ENCODE measurements at places on chromosomes 2 and 18.

DNA sequence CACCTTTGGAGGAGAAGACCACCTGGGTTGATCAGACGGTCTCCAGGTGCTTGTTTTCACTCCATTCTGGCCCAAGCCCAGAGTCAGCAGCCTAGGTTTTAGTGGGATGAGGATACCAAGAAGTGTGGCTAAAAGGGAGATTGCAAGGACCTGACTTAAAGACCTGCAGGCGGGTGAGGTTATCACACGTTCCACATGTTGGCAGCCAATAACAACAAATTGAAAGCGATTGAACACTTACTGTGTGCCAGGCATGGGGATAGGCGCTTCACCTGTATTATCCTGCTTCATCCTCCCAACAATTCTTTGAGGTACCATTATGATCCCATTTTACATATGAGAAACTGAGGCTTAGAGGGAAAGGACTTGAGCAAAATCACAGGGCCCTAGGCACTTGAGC lies 5.0 kb downstream of the ARL4C start:
- DNase-seq: no peak

GRCh38 chr2:239122421-239123110 lies 274.7 kb downstream of the TWIST2 start:
- no peak for DNase-seq

- DNase-seq: peak; percentile 19
These were observed 206.7 kb downstream of the SH3RF3 start for GRCh38 chr2:109335631-109336176.

DNA sequence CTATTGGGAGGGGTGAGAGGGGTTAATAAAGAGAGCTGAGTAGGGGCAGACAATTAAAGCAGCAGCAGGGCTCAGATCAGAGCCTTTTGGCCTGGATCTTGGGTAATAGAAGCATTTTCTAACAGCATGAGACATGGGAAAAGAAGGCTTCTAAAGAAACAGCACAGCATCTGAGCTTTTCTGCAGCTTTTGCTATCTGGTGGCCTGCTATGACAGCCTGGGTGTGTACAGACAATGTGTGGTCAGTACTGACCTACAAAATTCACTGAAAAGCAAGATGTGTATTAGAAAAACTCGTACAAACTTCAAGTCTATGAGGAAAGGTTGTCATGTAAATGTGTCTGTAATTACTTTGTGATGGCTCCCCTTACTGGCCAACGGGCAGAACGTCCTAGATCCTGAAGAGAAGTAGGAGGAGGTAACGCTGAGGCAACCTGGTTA lies 95.6 kb downstream of the GALNT3 start:
- DNase-seq: no peak

GRCh38 chr18:9290156-9290555 lies 44.4 kb upstream of the TWSG1 start:
- no peak for DNase-seq

GRCh38 chr2:177882501-177882900 lies 190.1 kb downstream of the PDE11A start:
- DNase-seq: no peak

- DNase-seq: no peak
These were observed 47.4 kb downstream of the RHOB start for GRCh38 chr2:20494241-20494640.

DNA sequence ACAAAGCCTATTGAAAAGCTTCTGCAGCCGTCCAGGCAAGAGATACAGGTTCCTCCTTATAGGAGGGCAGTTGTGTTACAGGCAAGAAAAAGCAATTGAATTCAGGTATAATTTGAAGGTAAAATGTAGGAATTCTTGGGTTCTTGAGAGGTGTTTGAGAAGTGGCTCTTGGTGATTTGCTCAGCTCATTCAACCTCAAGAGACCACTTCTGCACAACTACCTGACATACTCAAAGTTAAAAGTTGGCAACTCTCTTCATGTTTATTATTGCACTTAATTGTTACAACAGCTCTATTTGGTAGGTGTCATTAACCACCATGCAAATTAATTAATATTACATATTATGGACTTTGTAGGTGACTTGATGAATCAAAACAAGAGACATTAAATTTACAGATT lies 753.2 kb downstream of the ADCYAP1 start:
- DNase-seq: no peak

DNA sequence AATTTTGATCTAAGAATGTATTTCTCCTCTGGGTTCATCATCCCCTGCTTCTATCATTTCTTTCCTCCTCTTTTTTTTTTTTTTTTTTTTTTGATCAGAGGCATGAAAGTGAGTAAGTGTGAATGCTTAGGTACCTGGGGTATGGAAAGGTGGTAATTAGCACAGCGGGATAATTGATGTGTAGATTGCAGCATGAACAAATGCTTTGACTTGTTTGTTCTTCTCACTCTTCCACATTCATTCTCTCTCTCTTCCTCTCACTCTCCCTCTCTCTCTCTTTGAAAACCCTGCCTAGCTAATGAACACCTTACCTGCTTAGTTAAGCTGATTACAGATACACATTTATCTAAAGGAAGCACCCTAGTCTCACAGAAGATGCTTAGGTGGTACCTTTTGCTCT lies 74.7 kb downstream of the ZEB2 start:
- DNase-seq: no peak

GRCh38 chr2:195410074-195410671 lies 246.9 kb upstream of the SLC39A10 start:
- DNase-seq: no peak

DNA sequence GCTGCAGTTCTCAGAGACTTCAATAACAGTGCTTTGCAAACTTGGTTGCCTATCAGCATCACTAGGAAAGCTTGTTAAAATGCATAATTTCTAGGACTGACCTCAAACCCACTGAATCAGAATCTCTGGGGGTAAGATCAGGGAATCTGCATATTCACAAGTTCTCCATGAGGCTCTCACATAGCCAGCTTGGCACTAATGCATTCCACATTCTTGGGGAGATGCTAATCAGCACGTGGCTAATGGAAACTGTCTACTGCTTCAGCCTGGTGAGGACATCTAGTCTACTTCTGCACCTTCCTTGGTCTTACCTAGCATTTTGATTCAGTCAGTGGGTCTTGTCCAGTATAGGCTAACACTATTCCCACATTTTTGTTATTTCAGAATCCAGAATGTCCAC lies 56.3 kb downstream of the RBKS start:
- no peak for DNase-seq

- no peak for DNase-seq
These were observed 55.2 kb downstream of the EMX1 start for GRCh38 chr2:72972352-72973136.

DNA sequence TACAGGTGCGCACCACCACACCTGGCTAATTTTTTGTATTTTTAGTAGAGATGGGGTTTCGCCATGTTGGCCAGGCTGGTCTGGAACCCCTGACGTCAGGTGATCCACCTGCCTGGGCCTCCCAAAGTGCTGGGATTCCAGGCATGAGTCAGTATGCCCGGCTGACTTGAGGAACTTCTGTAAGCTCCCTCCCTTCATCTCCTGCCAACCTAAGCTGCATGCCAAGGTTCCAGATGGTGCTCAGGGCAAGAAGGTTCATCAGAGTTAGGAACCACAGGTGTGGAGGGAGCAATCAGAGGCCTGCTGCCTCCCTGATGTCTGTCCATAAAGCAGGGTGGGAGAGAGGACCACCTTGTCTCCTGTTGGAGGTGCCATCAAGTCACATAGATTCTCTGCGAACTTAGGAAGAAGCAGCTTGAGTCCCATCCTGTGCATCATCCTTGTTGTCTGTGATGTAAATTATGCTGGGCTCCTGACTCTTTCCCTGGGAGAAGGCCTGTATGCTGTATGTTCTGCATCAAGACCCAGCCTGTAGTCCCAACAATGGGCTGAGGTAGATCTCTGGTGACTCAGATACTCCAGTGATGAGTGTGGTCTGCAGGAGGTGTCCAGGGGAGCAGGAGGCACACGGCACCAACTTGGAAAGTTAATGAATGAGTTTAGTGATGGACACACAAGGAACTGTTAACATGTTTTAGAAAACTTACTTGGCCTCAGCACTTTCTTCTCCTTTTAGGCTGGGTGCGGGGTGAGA lies 53.1 kb downstream of the TMEM17 start:
- no peak for DNase-seq

GRCh38 chr2:35495182-35495581 lies 860.4 kb upstream of the CRIM1 start:
- DNase-seq: no peak

GRCh38 chr2:191622374-191623320 lies 55.3 kb upstream of the NABP1 start:
- no peak for DNase-seq

- no peak for DNase-seq
These were observed 55.7 kb downstream of the NCAPH start for GRCh38 chr2:96391153-96391827.

DNA sequence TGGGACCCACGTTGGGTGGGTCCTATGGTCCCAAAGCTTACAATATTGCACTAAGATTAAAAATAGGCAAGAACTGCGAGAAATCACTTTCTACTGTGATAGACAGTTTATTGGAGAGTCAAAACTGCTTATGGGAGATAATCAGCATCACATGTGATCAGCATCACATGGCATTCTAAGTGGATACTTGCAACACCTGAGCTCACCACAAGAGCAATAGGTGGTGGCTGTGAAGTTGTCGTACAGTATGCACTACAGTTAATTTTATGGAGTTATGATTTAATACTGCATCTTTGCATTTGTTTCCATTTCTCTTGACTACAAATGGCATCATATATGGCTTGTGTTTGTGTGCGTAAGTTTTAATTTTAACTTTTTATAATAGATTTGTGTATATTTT lies 11.6 kb downstream of the PNO1 start:
- no peak for DNase-seq

DNA sequence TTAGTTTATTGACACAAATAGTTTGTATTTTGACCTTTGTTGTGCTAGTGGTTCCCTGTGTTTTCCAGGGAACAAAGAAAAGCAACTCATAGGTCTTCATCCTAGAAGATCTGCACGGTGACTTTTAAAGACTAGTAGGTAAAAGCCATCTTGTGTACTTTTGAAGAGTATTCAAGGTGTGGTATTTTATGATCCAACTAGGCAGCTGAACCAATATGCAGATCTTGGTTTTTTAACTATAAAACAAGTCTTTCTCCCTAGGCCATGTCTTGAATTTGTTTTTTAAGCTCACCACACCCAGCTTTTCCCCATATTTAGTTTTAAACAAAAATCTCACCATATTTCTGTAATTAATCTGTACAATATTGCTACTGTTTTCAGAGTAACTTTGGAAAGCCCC lies 30.0 kb upstream of the MYO1B start:
- no peak for DNase-seq

GRCh38 chr2:105645031-105645937 lies 99.4 kb upstream of the NCK2 start:
- DNase-seq: no peak

GRCh38 chr2:204860274-204860673 lies 315.0 kb downstream of the PARD3B start:
- no peak for DNase-seq

GRCh38 chr2:9232886-9233285 lies 26.3 kb downstream of the ASAP2 start:
- DNase-seq: no peak

DNA sequence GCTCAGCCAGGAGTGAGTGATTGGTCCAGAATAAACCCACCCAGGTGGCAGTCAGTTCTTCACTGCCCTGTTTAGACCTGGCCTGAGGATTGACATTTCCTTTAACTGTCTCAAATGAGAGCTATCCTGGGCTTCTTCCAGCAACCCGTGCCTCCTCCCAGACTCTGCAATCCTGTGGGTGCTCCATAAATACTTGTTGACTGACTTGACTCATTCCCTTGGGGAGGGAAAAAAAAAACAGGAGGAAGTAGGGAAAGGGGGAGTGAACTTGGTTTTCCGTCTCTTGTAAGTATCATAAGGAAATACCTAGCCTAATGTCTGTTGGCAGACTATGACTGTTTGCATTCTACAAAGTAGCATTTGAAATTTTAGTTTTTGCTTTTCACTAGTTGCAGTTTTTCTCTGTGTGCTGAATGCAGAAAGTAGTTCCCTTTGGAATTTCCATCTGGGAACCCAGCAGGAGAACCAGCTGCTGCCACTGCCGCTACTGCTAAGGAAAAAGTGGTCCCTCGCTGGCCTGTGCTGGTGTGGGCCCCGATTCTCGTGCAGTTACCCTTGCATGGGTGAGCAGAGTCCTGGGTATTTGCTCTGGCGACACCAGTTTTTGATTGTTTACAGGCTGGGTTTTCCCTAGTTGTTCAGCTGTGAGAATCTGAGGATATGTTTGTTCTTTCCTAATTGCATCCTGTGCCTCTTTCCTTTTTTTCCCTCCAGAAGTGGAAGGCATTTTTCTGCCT lies 78.8 kb downstream of the TGOLN2 start:
- DNase-seq: no peak

GRCh38 chr2:194567661-194568017 lies 1089.4 kb upstream of the SLC39A10 start:
- DNase-seq: no peak

GRCh38 chr2:157808421-157808820 lies 67.7 kb downstream of the ACVR1 start:
- DNase-seq: no peak

DNA sequence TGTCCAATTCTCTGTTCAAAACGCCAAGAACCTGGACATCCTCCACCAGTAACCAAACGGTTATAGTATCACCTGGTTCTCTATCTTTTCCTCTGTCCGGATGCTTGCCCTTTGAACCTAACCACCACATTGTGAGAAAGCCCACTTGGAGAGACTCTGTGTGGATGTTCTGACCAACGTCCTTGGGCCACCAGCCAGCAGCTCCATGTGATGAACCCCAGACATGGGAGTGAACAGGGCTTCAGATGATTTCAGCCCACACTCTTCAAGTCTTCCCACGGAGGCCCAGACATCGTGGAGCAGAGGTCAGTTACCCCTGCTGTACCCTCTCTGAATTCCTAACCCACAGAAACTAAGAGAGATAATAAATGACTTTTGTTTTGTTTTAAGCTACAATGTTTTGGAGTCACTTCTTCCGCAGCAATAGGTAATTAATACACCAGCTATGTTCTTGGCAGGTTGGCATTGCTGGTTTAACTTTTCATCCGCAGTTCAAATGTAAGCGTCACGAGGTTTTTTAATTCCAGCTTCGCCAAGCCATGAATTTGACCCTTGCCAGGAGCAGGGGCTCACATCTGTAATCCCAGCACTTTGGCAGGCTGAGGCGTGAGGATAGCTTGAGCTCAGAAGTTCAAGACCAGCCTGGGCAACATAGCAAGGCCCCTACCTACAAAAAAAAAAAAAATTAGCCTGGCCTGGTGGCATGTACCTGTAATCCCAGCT lies 36.1 kb upstream of the ZNF532 start:
- no peak for DNase-seq

- no peak for DNase-seq
These were observed 59.9 kb downstream of the ACSL3 start for GRCh38 chr2:222920657-222921186.

GRCh38 chr2:120052597-120052996 lies 39.7 kb downstream of the EPB41L5 start:
- no peak for DNase-seq

Data from T-helper 2 cell treated with Interferon-gamma antibody and Interleukin-4, amounts not matched to agents 5 μg/mL and 100 μg/mL, for 36 hours (primary cell).